HCEC 1CT (cell line): ENCODE measurements at places on chromosomes 16 and 17.

- DNase-seq: peak; percentile 93
Observed at GRCh38 chr16:25109643-25110042, 1.9 kb upstream of the LCMT1 start.

DNA sequence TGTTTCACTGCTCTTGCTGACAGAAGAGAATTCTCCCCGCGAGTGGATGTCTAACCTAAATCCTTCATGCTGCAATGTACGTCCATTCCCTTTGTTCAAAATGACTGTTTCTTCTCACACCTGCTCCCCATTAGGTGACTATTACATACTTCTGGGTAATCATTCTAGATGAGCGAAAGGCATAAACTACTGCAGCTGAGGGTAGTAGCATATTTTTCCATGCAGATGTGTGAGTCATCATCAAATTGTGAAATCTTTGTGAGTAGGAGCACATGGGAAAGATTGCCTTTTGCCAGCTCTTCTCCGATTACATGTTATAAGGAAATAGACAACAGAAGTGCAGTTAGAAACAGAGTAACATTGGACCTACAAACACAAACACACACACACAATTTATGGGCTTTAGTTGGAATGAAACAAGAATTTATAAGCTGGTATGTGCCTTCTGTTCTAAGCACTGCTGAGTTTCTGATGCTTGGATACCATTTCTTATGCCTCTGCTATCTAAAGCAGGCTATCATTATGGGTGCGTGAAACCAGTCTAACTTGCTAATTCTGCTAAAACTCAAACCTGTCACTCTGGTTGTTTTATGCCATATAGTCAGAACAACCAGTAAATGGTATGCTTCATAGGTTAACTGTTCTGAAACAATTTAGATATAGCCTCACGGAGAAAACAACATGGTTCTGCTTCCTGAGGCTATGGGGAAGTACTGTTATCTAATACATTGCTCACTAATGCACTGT lies 346.9 kb upstream of the PSMD7 start:
- DNase-seq: peak; percentile 71

DNA sequence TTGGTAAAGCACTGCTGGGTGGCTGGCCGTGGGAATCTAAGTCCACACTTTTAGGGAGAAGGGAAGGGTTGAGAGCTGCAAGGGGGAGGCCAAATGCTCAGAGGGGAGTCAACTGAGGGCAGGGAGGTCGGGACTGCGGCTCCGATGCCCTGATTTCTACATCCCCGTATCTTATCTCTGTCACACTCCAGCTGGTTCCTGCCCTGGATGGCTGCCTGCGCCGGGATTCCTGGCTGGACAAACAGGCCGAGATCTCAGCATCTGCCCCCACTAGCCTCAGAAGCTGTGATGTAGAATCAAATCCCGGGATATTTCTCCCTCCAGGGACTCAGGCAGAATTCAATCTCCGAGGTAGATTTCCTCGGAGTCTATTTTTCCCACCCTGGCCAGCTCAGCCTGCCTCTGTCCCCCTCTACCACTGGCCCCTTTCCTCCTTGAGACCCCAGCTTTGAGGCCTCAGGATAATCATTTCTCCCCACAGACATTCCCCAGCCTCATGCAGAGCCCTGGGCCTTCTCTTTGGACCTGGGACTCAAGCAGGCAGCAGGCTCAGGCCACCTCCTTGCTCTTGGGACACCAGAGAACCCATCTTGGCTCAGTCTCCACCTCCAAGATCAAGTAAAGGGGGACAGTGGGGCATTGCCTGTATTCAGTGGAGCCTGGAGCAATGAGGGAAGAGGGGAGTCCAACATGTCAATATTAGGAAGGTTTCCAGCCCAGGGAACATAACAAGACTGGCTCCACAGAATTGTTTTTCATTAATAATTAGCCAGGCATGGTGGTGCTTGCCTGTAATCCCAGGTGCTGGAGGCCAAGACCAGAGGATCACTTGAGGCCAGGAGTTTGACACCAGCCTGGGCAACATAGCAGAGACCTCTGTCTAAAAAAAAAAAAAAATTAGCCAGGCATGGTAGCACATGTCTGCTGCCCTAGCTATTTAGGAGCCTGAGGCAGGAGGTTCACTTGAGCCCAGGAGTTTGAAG lies 1.8 kb downstream of the SHBG start:
- DNase-seq: no peak

DNA sequence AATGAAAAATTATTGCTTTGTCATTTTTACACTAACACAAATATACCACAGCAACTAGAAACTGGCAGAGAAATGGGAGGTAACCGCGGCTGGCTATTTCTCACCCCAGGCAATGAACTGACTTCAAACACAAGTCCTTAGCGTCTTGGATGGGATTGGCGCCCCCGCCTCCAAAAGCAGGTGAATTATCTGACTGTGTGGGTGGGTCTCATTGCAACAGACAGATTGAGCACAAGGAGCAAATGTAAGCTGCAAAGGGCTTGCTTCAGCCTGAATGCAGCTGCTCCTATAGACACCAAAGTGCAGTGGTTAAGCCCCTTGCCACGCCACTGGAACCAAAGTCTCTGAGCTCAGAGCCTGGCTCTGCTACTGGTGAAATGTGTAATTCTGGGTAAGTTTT lies 225.0 kb downstream of the XYLT1 start:
- DNase-seq: no peak

- no peak for DNase-seq
Observed at GRCh38 chr16:13041646-13042290, 140.4 kb downstream of the SHISA9 start.

DNA sequence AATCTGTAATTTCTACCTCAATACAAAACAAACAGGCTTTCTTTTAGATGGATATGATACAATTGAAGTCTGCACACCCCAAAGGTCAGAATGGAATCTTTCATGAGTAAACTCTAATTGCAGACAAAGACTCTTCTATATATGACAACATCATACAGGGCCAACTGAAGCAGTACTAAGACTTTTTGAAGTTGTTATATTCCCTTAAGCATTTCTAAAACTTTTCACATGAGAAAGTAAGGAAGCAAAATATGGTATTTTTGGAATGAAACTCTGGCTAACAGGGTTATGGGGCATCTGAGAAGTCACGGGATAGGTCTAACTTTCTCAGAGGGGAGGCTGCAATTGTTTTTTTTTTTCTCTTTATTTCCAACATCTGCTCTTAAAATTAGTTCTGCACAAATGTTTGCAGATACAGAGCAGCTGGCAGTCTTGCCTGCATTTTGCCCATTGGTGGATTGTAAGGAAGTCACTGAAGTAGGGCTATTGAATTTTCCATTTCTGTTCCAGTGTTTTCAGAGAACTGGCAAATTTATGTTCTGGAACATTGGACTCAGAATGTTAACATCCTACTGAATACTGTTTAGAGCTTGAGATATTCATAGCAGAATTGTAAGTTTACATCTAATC lies 59.1 kb downstream of the SSH2 start:
- DNase-seq: no peak

DNA sequence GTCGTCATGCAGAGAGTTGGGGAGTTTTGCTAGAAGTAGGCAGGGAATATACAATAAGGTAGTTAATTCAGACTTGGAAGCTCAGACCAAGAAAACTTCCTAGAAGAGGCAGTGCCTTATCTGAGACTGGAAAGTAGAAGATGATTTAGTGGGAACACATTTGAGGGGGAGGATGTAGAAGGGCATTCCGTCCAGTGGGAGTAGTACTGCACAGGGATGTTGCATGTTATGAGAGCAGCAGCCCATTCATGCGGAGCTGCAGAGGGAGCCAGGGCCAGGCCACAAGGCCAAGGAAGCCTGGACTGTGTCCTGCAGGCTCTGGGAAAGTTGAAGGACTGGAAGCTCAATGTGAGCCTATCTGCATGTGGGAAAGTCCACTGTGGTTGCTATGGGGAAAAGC lies 344.5 kb upstream of the EEF2KMT start:
- no peak for DNase-seq

GRCh38 chr17:59300941-59301340 lies 30.5 kb upstream of the YPEL2 start:
- DNase-seq: no peak

GRCh38 chr16:84503751-84504395 lies 586 bp downstream of the MEAK7 start:
- peak; percentile 59 for DNase-seq

GRCh38 chr17:2042390-2042847 lies 597 bp downstream of the OVCA2 start:
- DNase-seq: peak; percentile 39

DNA sequence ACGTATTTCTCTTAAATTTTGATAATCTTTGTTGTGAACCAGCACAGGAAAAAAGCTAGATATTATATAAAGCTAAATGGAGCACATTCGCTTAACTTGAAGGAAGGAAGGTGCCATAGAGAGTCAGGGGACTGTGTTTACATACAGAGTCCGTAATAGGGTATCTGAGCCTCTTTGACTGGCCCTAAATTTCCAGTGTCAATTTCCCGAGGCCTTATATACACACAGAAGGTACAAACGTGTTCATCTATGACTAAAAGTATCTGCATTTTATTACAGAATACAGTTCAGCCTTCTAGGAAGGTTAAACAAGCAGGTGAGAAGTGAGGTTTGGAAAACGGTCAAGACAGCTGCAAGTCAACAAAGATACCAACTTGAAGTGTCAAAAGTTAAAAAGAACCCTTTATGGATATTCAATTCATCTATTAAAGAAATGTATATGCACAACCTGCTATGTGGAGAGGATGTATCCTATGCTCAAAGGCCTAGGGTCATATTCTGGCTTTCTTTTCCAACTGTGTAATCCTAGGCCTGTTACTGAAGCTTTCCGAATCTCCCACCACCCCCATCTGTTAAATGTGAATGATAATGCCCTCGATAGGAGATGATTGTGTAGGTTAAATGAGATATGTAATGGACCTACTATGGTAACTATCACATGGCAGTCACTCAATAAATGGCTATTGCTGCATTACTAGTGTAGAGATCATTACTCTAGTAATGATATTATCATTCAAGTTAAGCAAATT lies 263.7 kb upstream of the MAF start:
- no peak for DNase-seq

DNA sequence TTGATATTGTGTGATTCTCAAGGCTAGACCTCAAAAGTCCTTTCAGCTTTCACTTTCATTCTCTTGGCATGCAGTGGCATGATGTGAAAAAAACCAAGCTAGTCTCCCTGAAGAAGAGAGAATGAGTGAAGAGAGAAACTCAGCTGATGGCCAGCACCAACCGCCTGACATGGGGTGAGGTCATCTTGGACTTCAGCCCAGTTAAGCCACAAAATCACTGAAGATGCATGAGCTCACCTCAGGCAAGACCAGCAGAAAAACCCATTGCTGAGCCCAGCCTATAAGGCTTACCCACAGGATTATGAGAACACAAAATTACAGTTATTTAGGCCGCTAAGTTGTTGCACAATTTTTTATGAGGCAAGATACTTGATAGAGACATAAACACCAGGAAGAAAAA lies 496.5 kb downstream of the TOX3 start:
- no peak for DNase-seq

DNA sequence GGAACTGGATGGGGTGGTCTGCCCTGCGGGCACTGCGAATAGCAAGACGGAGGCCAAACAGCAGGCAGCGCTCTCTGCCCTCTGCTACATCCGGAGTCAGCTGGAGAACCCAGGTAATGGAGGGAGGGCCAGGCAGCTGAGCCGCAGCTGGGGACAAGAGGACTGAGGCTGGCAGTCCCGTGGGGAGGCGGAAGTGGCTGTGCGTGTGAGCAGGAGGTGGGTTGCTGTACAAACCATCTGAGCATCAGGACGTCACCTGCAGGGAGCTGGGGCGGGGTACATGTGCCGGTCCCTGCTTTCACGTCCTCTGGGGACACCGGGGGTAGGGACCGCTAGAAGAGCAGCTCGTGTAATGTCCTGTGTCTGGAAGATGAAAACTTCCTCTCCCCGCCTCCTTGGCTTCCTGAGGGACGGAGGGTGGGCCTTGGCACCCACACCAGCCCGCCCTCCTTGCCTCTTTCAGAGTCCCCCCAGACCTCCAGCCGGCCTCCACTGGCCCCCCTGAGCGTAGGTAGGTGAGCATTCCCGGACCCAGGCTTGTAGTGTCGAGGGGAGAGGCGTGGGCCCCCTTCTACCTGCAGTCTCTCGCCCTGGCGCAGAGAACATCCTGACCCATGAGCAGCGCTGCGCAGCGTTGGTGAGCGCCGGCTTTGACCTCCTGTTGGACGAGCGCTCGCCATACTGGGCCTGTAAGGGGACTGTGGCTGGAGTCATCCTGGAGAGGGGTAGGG lies 3.7 kb downstream of the ADAD2 start:
- DNase-seq: no peak

DNA sequence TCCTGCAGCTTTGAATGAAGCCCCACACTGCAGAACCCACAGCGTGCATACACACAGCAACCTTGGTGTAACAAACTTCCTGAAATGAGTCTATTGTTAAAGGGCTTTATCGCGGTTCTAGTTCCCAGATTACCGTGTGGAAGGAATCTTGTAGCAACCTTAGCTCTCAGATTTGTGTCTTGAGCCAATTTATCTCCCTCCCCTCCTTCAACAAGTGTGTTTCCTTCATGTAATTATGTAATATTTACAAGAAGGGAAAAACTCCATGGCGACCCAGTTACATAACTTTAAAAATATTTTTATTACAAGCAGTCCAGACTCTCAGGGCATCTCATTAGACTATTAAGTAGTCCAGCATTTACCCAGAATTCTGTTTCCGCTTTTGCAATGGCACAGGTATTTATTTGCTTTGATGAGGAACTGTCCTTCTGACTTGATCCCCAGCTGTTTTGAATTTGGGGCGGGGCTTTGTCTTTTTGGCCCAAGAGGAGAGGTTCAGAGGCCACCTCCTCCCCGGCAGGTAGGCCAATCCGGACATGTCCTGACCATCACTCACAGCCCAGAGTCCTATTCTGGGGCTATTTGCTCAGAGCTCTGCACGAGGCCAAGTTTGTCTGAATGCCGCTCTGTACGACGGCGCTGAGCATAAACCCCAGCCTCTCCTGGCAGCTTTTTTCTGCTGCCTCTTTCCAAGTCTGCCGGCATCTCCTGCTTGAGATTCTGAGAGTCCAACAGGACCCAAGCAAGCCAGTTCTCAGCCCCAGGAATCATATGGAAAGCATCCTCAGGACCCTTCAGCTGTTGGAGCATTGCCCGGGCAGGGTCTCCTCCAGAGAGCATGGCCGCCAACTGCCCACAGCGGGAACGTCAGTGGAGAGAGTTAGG lies 35.6 kb downstream of the CLEC16A start:
- no peak for DNase-seq

DNA sequence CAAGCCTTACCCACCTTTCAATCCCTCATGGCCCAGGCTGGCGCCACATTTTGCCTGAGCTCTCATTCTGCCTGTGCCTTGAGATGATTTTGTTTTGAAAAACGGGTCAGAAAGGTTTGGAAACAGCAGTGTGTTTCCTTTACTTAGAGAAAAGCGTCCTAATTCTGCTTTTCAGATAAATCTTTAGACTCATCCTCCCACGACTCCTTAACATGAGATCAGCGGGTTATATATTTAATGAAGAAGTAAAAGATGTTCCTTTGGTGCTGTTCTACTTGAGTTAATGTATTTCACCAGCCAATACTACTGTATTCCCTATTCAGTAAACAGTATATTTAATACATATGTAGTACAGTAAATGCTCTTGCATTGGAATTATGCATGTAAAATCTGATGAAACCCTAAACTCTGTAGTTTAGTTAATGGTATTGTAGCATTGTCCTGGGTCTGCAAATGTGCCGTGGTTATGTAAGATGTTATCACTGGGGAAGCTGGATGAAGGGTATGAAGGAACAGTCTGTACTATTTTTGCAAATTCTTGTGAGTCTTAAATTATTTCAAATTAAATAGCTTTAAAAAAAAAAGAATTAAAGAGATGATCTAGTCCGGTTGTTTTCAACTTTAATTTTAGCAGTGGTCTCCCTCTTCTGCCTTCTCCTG lies 199.4 kb upstream of the CACNG5 start:
- no peak for DNase-seq

GRCh38 chr16:55120826-55121225 lies 190.2 kb downstream of the IRX5 start:
- no peak for DNase-seq
